ENCODE measurements at places on chromosomes 6 and 20. TPM values are rescaled to one million over a fixed set of nuclear protein-coding genes. Genes with fewer than 3 reads are reported as not detected.

Gene ZNF831
- total RNA-seq: not detected

Gene B3GALT4
- 3.6 TPM for total RNA-seq

Gene MUCL3
- total RNA-seq: not detected

Gene GGTLC1
- not detected for total RNA-seq

Gene PAX1
- total RNA-seq: not detected

Gene RTF2
- 63.4 TPM for total RNA-seq

Gene RIOK1
- 13.0 TPM for total RNA-seq

Gene OR2H1
- not detected for total RNA-seq

Gene CENPQ
- total RNA-seq: 3.4 TPM

Gene ENPP4
- total RNA-seq: 4.3 TPM

Gene CCDC167
- 29.8 TPM for total RNA-seq

Gene ARID1B
- 14.3 TPM for total RNA-seq

Gene PEDS1
- total RNA-seq: 20.2 TPM

Gene SMLR1
- not detected for total RNA-seq

Gene GRM1
- total RNA-seq: not detected

Gene APOM
- total RNA-seq: 0.96 TPM

Gene MYMX
- not detected for total RNA-seq

Gene LTB
- not detected for total RNA-seq

Gene MLN
- total RNA-seq: not detected

Gene SSTR4
- not detected for total RNA-seq

Gene USP49
- 1.9 TPM for total RNA-seq

Gene SEL1L2
- total RNA-seq: not detected

Gene HLA-DQA2
- not detected for total RNA-seq

Gene PPP1R16B
- 0.43 TPM for total RNA-seq

Gene C20orf202
- not detected for total RNA-seq

Gene RBPJL
- total RNA-seq: not detected

Gene CDC40
- 15.1 TPM for total RNA-seq

Gene RBM24
- 0.96 TPM for total RNA-seq

Gene E2F1
- 0.43 TPM for total RNA-seq

Gene PGC
- not detected for total RNA-seq

Gene TREML4
- not detected for total RNA-seq

Gene COL12A1
- total RNA-seq: 17.1 TPM

Gene HRH3
- total RNA-seq: not detected

Gene MICB
- total RNA-seq: 4.7 TPM

Gene TPX2
- 7.0 TPM for total RNA-seq

Gene APCDD1L
- total RNA-seq: not detected

Gene SOBP
- 0.21 TPM for total RNA-seq

Gene ADGRF5
- total RNA-seq: 0.48 TPM

Gene GTF3C6
- total RNA-seq: 34.0 TPM

Gene STMND1
- not detected for total RNA-seq

Gene RBM12
- 47.2 TPM for total RNA-seq

Gene SERINC1
- 142 TPM for total RNA-seq

Gene FOXQ1
- total RNA-seq: 8.1 TPM

Gene CLPSL2
- not detected for total RNA-seq

Gene HSPA12B
- under 0.01 TPM for total RNA-seq

Gene AVP
- total RNA-seq: not detected

Gene OXT
- not detected for total RNA-seq

Gene WFDC5
- total RNA-seq: 2.4 TPM

Gene ERVFRD-1
- not detected for total RNA-seq

Gene F13A1
- under 0.01 TPM for total RNA-seq

Gene UNC5CL
- total RNA-seq: 0.43 TPM

Gene LY6G6C
- total RNA-seq: not detected

Gene DUSP15
- not detected for total RNA-seq

Data from tracheal epithelial cell (primary cell).